ENCODE measurements at places on chromosomes 5 and 9.

DNA sequence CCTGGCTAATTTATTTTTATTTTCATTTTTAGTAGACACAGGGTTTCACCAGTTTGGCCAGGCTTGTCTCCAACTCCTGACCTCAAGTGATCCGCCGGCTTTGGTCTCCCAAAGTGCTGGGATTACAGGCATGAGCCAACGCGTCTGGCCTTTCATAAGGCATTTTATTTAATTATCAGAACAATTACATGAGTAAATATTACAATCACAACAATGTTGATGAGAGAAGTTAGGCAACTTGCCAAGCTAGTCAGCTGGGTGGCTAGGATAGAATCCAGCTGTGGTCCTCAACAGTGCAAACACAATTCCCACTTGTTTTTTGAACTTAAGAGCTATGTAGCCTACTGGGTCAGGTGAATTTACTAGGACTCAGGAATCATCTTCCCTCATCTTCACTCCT is 22.0 kb downstream of the C9orf57 start:
- no peak for DNase-seq

GRCh38 chr5:150931368-150931965 is 26.7 kb upstream of the ZNF300 start:
- no peak for DNase-seq

GRCh38 chr5:15757103-15757502 is 257.1 kb downstream of the FBXL7 start:
- DNase-seq: no peak

DNA sequence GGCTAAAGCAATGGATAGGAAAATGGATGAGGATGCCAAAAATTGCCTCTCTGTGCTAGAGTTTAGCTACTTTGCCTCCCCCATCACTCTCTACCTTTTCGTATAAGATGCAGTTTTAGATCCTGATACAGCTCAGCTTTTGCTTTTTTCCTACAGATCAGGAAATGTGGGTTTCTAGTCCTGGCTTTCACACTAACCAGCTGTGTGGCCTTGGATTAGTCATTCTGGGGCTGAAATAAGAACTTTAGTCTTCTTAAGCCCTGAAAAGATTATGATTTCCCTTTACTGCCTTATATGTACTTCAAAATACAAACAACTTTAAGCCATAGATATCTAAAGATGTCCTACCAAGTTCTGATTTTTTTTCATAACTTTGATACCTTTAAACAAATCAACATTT is 116.4 kb downstream of the BAAT start:
- DNase-seq: no peak

- DNase-seq: no peak
Observed at GRCh38 chr9:126461608-126462007, 135.0 kb downstream of the MVB12B start.

DNA sequence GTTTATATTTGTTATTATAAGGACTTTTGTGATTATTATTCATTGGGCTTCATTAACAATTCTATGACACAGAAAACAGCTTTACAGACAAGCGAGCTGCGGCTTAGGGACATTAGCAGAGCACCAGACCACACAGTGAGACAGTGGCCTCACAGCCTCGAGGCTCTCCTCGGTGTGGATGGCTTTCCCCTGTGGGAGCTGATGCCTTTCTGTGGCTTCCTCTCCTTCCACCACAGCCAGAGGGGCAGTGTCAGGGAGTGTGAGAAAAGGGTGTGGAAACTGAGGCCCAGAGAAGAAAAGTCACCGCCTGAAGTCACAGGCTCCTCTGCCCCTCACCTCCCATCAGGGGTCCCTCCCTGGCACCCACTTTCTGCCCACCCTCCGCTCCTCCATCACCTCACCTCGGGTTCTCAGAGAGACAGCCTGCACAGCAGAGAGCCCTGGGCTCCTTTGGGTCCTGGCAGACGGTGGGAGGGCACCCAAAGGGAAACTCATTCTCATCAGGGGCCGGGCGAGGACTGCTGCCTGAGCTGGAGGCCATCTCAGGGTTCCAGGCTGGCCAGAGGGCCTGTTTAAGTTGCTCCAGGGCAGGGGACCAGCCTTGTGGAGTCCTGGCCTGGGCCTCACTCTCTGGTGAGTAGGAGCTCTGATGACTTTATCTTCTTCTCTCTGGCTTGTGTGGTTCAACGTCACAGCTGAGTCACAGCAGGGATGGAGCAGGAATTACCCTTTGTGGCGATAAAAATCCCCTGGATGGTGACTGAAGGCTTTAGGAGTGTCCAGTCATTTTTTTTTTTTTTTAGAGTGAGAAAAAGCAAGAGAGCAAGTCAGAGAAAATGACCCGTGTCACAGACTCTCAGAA is 830 bp downstream of the TRAF1 start:
- DNase-seq: peak; percentile 29

DNA sequence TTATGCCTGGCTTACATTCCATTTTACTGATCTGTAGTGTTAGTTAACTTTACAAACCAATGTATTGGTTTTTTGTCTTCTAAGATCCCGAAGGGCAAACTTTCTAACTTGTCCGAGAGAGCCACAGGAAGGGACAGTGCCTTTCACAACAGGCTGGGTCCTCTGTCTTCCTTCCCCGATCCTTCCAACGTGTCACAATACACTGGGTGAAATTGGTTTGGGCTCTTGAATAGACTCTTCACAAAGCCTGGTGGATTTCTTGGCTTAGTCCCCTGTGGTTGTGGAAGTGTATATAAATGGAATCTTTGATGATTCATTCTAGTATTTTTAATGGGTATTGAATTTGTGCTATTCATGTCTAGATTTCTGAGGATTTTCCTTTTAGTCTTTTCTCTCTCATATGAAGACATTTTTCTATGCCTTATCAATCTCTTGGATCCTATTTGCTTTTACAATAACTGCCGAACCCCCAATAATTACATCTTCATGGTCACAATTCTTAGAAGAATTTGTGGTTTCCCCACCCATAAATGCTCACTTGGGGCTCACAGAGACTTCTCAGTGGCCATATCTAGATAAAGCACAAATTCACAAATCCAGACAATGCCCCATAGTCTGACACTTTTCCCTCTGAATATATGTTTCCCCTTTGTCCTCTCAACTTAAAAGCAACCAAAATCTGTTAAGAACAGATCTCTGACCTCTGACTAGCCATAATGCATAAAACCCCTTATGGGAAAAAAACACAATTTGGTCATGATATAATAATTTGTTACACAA is 107.7 kb downstream of the MTRR start:
- DNase-seq: no peak

DNA sequence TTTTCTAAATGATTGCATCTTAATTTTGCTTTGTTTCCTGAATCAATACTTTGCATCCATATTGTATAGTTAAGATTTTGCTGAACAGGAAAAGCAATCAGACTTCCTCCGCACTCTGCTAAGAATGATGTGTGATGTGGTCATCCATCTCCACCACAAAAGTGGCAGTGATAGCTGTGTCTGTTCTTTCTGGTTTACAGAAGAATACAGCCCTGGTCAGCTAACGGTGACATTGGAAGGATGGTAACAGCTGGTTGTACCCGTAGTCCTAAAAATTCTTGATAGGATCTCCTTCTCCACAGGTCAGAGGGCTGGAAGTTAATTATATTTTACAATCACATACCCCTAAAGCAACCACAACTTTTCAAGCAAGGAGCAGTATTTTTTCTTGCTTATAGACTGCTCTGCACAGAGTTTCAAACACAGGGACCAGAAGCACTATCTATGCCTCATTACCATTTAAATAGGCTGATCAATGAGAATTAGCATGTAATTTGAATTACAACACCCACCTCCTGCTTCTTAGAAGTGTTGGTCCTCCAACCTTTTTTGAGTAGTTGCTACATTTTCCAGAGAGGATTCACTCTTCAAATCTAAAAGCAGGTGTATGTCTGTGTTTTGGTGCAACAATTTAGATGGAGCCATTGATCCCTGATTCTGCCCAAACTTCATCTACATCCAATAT is 1191.9 kb upstream of the NUDT12 start:
- no peak for DNase-seq

DNA sequence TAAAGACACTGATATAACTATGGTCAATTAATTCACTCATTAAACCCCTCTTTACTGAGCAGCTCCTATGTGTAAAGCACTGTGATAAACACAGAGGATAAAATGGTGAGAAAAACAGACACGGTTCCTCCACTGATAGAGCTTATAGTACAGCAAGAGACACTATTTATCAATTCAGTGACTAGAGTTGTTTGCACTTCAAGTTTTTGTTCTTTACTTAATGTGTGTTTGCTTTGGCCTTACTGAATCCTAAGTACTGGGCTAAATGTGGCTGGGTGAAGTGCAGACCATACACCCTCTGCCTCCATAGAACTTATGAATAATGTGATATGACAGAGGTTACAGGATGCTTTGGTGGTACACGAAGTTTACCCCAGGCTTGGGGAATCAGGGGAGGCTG is 80.1 kb upstream of the ITGA1 start:
- DNase-seq: no peak

GRCh38 chr9:109430231-109430630 is 67.9 kb downstream of the PTPN3 start:
- DNase-seq: no peak

GRCh38 chr5:177349762-177350161 is 1.7 kb downstream of the LMAN2 start:
- DNase-seq: no peak

- DNase-seq: no peak
Observed at GRCh38 chr5:134328619-134329018, 38.4 kb downstream of the CDKL3 start.

- no peak for DNase-seq
Observed at GRCh38 chr9:114897196-114897595, 33.2 kb downstream of the TNFSF8 start.

GRCh38 chr9:113522858-113523257 is 59.3 kb downstream of the RGS3 start:
- DNase-seq: no peak

DNA sequence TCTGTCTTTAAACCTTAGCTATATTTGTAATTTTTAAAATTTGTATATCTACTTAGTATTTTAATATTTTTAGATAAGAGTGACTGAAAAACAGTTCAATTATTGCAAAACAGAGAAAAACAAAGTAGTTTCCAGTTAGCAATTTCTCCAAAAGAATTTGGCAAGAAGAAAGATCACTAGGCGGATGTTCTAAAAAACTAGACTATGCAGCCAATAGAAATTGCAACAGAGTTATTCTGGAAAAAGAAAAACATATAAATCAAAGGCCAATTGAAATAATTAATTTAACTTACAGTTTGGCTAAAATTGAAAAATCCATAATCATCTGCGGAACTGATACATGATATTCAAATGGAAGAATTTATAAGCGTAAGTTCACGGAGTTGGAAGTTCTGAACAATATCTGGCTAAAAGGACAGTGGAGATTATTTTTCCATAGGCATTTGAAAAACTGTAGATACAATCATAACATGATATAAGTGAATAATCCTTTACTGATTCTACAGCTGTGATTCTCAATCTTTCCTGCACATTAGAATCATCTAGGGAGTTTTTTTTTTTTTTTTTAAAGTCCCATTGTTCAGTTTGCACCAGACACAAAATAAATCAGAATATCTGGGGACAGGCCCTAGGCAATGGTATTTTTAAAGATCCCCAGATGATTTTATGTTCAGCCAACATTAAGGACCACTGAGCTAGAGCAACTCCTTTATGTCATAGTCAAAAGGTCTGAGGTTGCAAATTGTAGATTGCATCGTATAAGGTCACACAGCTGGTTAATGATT is 605.1 kb upstream of the DAB2 start:
- no peak for DNase-seq

DNA sequence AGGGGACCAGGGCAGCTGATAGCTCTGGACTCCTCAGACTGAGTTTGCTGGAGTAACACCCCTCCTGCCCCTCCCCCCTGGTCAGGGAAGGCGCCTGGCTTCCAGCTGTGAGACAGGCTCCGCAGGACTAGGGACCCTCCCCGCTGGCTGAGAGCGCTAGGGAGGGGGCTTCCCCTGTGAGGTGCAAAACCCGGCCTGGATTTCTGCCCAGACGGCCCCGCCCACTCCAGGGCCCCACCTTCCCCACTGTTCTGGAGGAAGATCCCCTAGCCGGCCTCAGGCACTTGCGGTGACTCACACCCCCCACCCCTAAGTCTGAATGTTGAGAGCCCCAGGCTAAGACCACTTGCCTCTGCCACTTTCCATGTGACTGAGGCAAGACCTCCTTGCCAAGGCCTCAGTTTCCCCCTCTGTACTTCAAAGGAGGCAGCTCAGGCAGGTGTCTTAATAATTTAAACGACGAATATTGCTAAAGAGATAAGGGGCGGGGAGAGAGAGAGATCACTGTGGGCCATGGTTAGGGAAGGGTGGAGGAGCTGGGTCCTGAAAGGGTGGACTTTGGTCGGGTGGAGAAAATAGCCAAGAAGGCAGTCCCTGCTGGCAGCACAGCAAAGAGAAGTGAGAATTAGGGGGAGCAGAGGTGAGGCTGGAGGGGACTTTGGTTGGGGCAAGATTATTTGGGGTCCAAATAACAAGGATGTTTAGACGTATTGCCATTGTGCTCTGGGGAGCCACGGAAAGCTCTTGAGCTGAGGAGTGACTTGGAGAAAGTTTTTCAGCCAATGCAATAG is 1.0 kb upstream of the DAB2IP start:
- peak; percentile 27 for DNase-seq

DNA sequence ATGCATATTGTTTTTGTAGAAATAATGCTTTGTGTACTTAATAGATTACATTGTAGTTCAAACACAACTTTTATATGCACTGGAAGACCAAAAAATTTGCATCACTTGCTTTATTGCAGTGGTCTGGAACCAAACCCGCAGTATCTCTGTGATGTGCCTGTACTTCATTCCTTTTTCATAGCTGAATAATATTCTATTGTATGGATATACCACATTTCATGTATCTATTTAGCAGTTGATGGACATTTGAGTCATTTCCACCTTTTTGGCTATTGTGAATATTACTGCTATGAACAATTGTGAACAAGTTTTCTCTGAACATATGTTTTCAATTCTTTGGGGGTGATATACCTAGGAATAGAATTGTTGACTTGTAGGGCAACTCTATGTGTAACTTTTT is 40.1 kb downstream of the ITGA1 start:
- DNase-seq: no peak

GRCh38 chr9:3969590-3970260 is 330.1 kb downstream of the GLIS3 start:
- DNase-seq: no peak

DNA sequence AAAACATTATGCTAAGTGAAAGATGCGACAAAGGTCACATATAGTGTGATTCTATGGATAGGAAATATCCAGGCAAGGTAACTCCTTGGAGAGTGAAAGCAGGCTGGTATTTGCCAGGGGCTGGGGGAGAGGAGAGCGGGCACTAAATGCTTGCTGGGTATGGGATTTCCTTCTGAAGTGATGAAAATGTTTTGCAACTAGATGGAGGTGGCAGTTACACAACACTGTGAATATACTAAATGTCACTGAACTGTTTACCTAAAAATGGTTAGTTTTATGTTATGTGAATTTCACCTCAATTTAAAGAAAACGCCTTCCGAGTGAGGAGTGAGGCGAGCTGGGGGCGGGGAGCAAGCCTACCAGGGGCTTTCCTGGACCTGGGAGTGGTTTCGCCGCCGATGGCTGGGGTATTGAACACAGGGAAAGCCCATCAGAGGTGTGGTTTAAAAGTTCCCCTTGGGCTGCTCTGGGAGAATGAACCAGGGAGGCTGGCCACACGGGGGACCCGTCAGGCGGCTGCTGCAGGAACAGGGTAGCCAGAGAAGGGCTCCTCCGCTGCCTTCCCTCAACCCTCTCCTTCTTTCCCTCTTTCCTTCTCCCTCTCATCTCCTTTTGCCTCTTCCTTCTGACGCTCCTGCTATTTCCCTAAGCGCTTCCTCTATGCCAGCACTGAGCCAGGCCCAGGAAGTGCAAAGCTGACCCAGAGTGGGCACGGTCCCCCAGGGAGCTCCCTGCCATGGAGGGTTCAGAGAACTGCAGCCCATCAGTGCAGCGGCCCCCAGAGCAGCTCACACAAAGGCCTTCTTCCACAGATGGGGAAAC is 4.9 kb downstream of the AKNA start:
- no peak for DNase-seq

- no peak for DNase-seq
Observed at GRCh38 chr9:75111019-75111622, 22.8 kb downstream of the OSTF1 start.

Measured in K562 (cell line).